ENCODE measurements at places on chromosomes 11 and 22.

DNA sequence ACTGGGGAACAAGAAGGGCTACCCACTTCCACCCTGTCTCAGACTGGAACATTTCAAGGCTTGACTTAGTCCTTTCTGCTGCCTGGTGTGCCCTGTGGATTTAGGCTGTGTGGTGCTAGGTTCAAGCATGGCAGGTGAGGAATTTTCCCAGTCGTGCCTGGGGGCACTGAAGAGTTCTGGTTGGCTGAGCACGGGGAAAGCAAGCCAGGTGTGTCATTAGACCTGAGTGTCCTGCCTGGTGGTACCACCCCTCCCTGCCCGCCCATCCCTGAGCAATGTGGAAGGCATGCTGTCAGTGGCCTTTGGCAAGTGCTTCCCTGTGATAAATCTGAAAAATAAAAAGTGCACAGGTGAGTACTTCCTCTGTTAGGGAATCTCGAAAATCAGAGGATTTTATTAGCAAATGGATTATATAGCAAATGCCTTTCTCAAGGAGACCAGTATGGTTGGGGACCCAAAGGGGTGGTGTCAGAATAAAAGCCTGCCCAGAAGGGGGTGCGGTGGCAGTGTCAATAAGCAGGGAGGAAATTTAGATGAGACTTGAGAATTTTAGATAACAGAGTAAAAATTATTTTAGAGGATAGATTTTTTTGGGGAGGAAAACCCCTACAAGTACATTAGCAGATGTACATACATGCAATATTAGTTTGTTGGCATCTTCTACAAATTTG, 22.8 kb downstream of the TEAD1 start:
- peak; percentile 84 for DNase-seq

- DNase-seq: no peak
Measured at GRCh38 chr22:29503811-29504372, 23.9 kb downstream of the NEFH start.

GRCh38 chr11:76436020-76436419, 8.8 kb upstream of the EMSY start:
- DNase-seq: no peak

DNA sequence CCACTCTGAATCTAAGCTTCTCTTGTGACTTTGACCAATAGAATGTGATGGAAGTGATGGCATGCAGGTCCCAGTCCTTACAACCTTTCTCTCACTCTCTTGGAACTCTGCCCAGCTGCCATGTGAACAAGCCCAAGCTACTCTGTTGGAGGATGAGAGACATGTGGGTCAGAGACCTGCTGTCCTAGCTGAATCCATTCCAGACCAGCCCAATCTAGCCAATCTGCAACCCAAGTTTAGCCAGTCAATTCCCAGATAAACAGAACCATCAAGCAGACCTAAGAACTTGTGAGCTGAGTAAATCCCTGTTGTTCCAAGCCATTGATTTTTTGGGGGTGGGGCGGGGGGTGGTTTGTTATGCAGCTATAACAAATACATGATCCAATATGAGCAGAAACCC, 69.2 kb upstream of the GRK3 start:
- DNase-seq: no peak

GRCh38 chr22:36367479-36367878, 20.3 kb downstream of the MYH9 start:
- DNase-seq: no peak

GRCh38 chr11:61999141-61999975, 31.9 kb upstream of the FTH1 start:
- DNase-seq: no peak

DNA sequence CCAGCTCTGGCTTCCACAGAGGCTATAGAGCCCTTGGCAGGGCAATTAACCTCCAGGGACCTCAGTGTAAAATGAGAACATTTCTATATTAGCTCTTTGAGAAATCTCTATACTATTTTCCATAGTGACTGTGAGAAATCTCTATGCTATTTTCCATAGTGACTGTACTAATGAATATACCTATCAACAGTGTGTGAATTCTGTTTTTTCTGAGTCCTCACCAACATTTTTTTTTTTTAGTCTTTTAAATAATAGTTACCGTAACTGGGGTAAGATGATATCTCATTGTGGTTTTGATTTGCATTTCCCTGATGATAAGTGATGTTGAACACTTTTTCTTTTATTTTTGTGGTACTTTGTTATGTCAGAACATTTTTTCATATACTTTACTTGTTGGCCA, 7.0 kb upstream of the MTNR1B start:
- DNase-seq: no peak

- DNase-seq: no peak
Measured at GRCh38 chr11:134794192-134794591, 382.1 kb upstream of the B3GAT1 start.

DNA sequence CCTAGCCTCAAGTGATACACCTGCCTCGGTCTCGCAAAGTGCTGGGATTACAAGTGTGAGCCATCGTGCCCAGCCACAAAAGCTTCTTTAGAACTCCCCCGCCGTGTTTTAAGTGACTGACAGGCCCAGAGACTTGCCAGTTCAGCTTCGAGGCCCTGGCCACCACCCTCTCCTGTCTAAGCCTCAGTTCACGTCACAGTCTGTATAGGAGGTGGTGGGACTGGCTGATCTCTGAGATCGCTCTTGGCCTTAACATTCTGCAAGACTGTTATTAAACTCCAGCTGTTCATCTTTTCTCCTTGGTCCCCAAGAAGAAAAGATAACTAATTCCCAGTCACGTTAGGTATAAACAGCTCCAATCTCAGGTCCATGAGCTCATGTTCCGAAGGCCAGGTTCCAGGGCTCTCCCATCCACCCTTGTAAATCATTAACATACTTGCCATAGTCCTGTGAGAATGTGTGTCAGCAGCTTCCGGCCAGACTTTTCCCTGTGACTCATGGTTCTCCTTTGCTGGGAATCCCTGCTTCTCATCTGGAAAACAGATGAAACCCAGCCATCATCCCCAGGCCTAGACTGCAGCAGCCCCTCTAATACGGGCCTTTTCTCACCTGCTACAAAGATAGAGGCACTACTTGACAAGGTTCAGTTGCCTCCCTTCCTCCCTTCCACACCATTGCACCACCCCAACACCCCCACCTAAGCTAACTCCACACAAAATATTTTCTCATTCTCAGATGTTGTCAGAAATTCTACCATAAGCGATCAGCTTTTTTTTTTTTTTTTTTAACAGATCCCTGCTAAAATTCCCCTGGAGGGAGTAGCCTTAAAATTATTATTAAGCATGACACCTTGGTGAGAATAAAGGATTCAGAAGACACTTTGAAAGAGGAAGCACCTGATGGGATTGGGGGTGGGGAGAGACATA, 5.6 kb upstream of the KIAA0930 start:
- peak; percentile 98 for DNase-seq

- DNase-seq: no peak
Measured at GRCh38 chr22:23556026-23556620, 24.0 kb downstream of the IGLL1 start.

- no peak for DNase-seq
Measured at GRCh38 chr22:20889025-20889704, 28.0 kb upstream of the CRKL start.

GRCh38 chr11:128523641-128524040, 63.7 kb downstream of the ETS1 start:
- DNase-seq: no peak

GRCh38 chr11:9775398-9775779, 111.5 kb downstream of the SWAP70 start:
- DNase-seq: no peak

DNA sequence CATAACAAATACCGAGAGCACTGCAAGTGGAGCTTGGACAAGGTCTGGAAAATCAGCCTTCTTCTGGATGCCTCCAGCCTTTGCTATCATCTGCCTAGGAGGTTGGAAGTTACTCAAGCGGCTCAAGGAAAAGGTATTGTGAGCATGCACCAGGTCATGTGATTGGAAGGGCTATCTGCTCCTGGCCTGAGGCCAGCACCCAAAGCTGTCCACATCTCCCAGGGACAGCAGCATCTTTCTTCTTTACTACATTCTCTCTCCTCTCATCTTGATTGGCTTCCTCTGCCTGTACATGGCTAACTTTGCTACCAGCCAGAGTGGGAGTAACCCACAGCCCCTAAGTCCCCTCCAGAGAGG, 44.2 kb upstream of the AMPD3 start:
- no peak for DNase-seq

DNA sequence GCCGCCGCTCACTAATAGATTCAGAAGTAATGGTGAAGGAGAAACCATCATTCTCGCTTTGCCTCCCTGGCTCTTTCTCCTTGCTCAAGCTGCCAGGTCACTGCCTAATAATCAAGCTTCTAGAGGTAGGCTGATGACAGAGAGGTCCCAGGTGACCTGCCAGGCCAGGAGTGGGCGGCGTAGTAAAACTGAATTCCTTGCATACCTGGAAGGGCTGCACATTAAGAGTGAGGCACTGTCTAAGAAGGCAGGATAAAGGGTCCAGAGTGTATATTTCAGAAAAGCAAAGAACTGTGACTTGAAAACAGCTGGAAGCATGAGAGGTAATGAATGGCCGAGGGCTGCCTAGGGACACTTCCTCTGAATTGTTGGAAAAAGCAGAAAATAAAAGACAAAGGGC, 4.1 kb downstream of the SYT13 start:
- DNase-seq: peak; percentile 85

GRCh38 chr11:59000003-59000402, 60.7 kb downstream of the GLYATL1 start:
- DNase-seq: no peak

DNA sequence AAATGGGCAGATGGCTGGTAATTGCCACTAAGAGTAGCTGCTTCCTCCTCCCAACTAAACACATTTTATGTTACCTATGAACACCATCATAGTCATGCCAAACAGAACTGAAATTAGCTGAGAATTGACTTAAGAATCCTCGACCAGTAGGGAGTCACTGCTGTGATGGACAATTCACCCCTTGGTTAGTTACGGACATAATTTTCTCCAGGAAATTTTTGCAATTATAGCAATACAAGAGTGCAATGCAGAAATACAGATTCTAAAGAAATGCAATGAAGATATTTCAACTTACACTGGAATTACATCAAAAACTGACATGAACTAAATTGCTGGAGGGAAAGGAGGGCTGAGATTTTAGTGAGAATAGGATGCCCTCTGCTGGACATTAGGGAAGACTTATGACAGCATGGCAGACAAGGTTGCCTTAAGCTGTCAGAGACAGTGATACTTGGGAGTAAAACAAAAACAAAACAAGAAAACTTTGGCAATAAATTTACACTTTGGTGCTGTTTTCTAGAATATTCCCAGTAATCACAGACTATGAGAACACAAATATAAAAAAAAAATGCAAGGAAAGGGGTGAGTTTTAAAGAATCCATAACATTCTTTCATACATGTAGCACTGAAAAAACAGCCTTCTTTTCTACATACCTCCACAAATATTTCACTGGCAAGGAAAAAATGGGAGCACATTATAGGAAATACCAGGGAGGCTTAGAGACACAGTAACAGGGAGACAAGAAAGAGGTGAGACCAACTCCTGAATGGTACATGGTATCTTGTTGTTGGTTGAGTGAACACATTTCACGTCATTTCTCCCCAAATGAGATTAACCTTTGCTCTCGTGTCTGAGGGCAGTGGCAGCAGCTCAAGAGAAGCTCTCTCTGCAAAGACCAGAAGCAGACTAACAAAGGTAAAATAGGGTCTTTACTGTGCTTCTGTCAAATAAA, 11.2 kb upstream of the PPP2R1B start:
- DNase-seq: no peak

DNA sequence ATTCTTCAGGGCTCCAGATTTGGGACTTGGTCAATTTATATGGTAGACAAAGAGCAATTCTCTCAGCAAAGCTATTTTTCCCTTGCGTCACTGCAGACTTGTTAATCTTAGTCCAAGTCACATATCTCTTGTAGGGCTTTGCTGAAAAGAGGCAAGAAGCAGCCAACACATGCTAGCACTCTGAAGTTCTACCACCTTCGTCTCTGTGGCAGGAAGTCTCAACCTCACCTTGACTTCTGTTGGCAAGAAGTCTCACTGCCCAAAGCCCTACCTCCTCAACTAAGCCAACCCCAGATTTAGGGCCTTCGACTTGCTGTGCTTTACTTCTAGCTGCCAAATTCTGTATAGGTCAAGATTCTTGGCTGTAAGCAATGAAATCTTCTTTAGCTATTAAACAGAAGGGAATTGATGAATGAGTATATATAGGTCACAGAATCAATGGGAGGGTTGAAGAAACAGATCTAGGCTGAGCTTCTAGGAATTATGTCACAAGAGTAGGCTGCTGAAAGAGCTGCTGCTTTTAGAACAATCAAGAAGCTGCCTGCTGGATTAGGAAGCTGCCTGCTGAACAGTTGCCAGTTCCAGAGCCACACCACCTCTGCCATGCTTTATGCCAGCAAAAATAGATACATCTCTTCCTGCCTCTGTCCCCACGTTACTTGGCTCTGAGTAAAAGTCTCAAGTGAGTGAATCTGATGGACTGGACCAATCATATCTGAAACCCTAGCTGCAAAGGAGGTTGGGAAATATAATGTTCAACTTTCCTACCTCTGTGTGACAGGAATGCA, 17.6 kb upstream of the NCR3LG1 start:
- DNase-seq: no peak

GRCh38 chr22:49976439-49977175, 16.0 kb downstream of the PIM3 start:
- DNase-seq: no peak

- DNase-seq: no peak
Measured at GRCh38 chr11:48004456-48004855, 24.1 kb downstream of the PTPRJ start.

Measured in islet precursor cell (in vitro differentiated cells).